ENCODE measurements at places on chromosomes 16 and 17.
A peak's percentile ranks its signal among the peaks of the same experiment; 100 is the strongest.

- DNase-seq, result no peak
Measured at GRCh38 chr17:76333673-76334505, 19.8 kb downstream of the PRPSAP1 start.

DNA sequence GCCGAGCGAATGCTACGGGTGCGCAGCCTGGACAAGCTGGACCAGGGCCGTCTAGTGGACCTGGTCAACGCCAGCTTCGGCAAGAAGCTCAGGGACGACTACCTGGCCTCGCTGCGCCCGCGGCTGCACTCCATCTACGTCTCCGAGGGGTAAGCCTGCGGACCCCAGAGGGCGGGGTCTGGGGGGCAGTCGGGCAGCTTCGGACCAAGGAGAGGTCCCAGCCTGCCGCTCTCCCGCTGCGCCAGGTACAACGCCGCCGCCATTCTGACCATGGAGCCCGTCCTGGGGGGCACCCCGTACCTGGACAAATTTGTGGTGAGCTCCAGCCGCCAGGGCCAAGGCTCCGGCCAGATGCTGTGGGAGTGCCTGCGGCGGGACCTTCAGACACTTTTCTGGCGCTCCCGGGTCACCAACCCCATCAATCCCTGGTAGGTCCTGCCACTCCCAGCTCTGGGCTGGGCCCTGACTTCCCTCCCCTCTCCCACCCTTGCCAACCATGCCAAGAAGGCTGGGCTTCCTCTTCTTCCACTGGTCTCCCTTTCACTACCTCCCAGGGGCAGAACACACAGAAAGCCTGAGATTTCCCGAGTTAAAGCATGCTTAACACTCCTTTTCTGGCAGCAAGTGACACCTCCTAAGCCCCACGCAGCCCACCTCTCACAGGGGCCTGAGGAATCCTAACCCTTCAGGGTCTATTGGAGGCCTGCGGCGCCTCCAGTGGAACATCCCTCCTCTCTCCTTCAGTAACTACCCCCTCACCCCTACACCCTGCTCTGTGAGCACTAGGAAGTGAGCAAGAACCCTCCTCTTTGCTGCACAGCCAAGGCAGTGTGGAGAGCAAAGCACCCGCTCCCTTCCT lies 3.2 kb downstream of the NAGS start:
- DNase-seq, result no peak

GRCh38 chr16:47753659-47754058 lies 292.5 kb downstream of the PHKB start:
- DNase-seq, result no peak

DNA sequence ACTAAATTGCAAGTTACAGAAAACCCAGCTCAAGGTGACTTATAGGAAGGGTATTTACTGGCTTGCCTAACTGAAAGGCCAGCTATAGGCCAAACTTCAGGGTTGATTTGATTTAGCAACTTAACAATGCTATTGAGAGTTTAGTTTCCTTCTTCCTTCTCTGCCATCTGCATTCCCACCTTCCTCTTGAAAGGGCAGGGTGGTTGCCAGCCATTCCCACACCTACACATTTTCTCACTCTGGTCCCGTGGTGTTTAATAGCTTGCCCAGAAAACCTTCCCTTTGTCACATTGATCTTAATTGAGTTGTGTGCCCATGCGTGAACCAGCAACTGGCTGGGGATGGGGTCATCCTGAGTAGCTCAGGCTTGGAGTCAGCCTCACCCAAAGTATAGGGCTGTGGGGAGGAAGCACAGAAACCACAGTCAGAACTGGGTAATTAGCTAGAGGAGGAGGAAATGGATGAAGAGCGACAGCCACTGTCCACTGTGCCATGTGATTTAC lies 194.7 kb downstream of the SPECC1 start:
- no peak for DNase-seq

DNA sequence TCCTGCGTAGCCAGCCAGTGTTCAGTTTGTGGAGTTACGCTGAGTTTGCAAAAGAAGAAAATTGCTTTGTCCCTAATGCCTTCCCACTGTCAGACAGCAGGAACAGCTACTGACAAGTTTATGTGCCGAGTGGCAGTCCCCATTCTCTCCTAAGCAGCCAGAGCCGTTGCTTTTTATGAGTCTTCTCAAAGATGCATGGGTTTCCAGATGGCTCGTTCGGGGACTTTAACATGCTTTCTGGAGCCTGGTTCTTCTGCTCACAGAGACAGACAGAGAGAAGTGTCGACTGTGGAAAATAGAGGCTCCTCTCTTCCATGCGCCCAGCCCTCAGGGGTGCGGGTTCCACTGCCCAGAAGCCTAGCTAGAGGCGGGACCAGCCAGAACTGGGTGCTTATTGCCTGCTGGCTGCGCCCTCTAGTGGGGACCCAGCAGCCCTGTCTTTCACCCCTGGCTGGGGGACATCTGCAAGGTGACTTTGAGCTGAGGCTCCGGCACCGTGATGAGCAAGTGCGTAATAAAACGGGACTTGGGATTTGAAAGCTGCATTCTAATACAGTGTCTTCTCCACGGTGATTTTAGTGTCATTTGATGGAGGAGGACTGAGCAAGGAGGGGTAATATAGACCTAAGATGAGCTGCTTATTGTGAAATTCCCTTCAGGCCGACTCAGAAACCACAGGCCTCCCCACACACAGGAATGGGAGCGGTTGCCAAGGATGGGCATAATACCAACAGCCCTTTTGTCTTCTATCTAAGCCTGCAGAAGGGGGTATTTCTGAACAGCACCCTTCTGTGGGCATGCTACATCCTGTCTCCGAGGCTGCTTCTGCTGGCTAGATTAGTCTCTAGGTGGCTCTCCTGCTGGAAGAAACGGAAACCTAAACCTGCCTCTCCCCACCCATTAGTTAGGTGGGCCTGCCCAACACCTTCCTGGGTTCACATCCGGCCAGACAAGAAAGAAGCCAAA lies 73.1 kb downstream of the CCDC182 start:
- DNase-seq, result peak; percentile 34

DNA sequence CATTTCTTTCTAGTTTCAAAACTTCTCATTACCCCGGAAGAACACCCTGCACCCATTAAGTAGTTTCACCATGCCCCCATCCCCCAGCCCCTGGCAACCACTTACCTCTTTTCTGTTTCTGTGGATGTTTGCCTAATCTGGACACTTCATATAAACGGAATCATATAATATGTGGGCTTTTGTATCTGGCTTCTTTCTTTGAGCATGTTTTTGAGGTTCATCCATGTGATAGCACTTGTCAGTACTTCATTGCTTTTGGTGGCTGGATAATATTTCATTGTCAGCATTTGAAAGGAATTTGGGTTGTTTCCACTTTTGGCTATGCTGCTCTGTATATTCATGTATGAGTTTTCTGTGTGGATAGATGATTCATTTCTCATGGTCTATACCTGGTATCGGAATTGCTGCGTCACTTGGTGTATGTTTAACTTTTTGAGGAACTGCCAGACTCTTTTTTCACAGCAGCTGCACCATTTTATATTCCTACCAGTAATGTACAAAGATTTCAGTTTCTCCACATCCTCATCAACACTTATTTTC lies 30.0 kb upstream of the SLC5A10 start:
- peak; percentile 13 for DNase-seq

DNA sequence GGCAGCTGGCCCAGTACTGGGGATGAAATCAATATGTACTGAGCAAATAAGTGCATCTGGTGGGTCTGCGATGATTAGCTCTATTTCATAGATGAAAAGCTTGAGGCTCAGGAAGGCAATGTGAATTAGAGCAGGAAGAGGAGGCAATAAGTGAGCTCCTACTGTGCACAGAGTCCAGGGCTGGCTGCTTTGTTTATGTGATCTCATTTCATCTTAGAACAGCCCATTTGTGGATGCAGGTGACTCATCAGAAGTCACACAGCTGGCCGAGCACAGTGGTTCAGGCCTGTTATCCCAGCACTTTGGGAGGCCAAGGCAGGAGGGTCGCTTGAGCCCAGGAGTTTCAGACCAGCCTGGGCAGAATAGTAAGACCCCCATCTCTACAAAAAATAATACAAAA lies 7.1 kb downstream of the TMEM114 start:
- no peak for DNase-seq

DNA sequence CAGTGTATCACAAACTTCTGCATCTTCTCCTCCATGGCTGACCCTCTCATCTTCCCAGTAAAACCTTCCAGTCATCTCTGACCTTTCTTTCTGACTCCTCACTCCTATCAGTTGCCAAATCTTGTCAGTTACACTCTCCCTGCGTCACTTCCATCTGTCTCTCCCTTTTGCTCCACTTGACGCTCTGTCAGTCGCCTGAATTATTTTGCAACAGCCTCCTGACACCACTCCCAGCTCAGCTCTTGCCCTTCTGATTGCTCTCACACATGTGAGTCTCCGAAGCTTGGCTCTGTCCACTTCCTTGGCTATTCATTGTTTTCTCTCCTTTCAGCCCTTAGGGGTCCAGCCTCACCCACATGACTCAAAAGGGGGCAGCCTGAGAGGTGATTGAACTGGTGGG lies 27.7 kb downstream of the DHRS7C start:
- no peak for DNase-seq

DNA sequence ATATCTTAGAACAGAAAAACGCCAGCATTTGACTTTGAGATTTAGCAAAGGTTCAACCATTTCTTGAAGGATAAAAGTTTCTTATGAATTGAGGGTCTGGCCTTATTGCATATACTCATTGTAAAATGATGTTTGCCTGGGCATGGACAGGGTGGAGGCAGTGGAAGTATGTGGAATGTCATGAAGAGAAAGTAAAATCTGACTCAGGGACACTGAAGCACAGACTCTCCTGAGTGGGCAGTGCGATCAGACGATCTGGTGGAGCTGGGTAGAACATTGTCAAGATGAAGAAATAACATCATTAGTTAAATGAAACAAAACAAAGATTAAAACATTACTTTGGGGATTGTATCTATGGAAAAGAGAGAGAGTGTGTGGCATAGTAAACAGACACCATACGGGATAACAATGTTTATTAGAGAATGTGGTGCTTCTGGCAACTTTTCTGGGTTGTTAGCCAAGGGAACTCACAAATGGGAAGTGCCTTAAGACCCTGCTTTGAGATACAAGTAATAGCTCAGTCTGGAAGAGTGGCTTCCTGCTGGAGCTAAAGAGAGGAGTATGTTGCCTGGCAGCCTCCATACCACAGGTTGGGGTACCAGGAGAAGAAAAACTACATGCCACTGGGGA lies 4.4 kb downstream of the MAP3K3 start:
- no peak for DNase-seq

DNA sequence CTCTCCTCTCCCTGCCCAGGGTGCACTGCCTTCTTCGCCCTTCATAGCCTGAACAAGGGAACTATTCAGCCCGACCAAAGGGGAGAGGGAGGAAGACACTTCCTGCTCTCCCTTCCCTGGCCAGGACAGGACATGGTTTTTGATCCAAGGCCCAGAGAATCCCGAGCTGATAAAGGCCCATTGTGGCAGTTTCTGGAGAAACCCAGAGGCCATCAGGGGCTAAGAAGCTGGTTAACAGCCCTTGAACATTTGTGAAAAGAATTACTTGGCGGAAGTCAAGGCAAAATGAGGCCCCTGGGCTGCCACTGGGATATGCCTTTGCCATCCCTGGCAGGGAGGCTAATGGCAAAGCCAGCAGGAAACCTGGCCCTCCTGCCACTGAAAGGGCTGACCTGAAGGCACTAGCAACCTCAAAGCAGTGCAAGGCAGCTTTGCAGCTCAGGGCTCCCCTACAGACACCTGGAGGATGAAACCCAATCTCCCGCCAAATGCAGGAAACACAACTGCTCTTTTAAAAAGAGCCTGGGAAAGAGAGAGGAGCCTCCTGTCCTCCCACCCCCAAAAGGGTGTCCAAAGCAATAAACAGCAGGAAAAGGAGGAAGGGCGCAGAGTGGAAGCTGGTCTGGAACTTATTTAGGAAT lies 12.6 kb downstream of the PHB1 start:
- DNase-seq, result no peak

- DNase-seq, result no peak
Measured at GRCh38 chr17:32488177-32488542, 1.4 kb downstream of the CDK5R1 start.

- no peak for DNase-seq
Measured at GRCh38 chr17:81400996-81401722, 5.9 kb downstream of the BAHCC1 start.

DNA sequence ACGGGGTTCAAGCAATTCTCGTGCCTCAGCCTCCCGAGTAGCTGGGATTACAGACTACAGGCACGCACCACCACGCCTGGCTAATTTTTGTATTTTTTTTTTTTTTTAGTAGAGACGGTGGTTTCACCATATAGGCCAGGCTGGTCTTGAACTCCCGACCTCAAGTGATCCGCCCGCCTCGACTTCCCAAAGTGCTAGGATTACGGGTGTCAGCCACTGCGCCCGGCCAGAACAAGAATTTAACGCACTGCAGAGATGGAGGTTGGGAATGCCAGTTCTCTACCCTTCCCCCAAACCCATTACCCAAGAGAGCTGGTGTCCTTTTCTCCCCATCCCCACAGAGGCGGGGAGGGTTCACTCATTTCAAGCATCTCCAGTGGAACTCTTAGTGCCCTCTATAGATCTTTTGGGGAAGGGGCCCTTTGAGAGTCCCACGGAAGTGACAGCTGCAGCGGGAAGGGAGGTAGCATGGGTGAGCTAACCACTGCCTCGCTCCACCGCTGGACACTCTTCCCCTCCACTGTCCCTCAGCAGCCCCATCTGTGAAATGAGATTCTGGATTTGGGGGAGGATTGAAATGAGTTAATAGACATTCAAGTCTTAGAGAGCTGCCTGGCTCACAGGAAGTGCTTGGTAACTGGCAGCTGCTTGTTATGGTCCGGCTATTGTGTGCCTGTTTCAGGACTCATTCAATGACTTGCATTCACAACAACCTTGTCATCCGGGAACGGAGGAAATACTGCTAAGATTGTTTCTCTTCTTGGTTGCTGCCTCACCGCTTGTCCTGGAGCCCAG lies 3.5 kb upstream of the UBALD2 start:
- DNase-seq, result no peak

DNA sequence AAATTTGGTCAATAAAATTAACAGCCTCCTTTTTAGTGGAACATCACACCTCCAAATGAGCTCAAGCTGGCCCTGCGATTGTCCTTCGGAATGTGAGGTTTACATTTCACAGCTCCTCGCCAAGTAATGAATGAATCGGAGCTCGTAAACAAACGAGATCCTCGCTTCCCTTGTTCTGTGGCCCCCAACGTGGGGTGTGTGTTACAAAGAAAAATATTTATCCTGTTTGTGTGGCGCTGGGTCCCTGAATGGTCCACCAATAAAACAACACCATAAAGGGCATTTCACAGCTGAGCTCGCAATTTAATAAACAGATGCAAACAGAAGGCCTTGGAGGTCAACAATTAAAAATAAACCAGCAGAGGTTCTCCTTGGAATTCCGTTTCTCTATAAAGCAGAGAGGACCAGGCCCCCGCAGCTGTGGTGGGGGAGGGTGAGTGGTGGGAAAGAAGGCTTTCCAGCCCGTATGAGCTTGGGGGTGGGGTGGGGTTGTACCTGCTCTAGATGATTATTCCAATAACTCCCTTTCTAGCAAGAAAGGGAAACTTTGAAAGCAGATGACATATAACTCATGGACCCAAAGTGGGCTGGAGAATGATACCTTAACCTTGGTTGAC lies 393.9 kb upstream of the SALL1 start:
- DNase-seq, result no peak

GRCh38 chr16:79943736-79944135 lies 343.2 kb upstream of the MAF start:
- DNase-seq, result no peak

- DNase-seq, result no peak
Measured at GRCh38 chr16:77955127-77955526, 67.2 kb upstream of the CLEC3A start.
